A549 treated with ZK216348 at 1 μM for 4 hours (cell line): ENCODE measurements at places on chromosomes 7 and 10. TPM values are rescaled to one million over a fixed set of nuclear protein-coding genes. Genes with fewer than 3 reads are reported as not detected.

The SEMA3A gene
- 3.7 to 6.6 TPM (median 4.8 TPM) in 5 replicates for total RNA-seq

The GNGT1 gene
- not detected in 5 replicates for total RNA-seq

The CUBN gene
- total RNA-seq, result 0.01 to 0.23 TPM (median 0.02 TPM) in 5 replicates

The PRLHR gene
- total RNA-seq, result not detected in 5 replicates

The ZNF365 gene
- total RNA-seq, result 0.79 to 1.3 TPM (median 0.93 TPM) in 5 replicates

The MEIG1 gene
- total RNA-seq, result 1.00 to 1.4 TPM (median 1.2 TPM) in 3 of 5 replicates, not detected in the others

The TRIM50 gene
- total RNA-seq, result not detected in 5 replicates

The RASA4B gene
- total RNA-seq, result 0.78 to 2.1 TPM (median 1.5 TPM) in 5 replicates

The CTNNA3 gene
- total RNA-seq, result not detected in 5 replicates

The TRIL gene
- not detected in 5 replicates for total RNA-seq

The WNT8B gene
- total RNA-seq, result 0.07 TPM in 1 of 5 replicates, not detected in the others

The CALML3 gene
- not detected in 5 replicates for total RNA-seq

The BAZ1B gene
- 53.5 to 68.3 TPM (median 62.9 TPM) in 5 replicates for total RNA-seq

The CNNM1 gene
- total RNA-seq, result 18.8 to 27.2 TPM (median 21.9 TPM) in 5 replicates

The VPS50 gene
- 5.3 to 7.4 TPM (median 6.7 TPM) in 5 replicates for total RNA-seq

The CEP41 gene
- 12.3 to 15.3 TPM (median 13.6 TPM) in 5 replicates for total RNA-seq

The RNF148 gene
- total RNA-seq, result not detected in 5 replicates

The ECHDC3 gene
- total RNA-seq, result 6.6 to 10.4 TPM (median 8.5 TPM) in 5 replicates

The PRSS1 gene
- not detected in 5 replicates for total RNA-seq

The ANKRD61 gene
- total RNA-seq, result 0.22 to 0.92 TPM (median 0.70 TPM) in 5 replicates

The ZNF488 gene
- 10.8 to 15.7 TPM (median 13.8 TPM) in 5 replicates for total RNA-seq

The NYAP1 gene
- total RNA-seq, result 1.9 to 5.7 TPM (median 4.1 TPM) in 5 replicates

The NPY gene
- total RNA-seq, result not detected in 5 replicates

The TMEM120A gene
- total RNA-seq, result 34.8 to 47.6 TPM (median 44.6 TPM) in 5 replicates

The WIPF3 gene
- 0.49 to 0.77 TPM (median 0.62 TPM) in 5 replicates for total RNA-seq
